ENCODE measurements at places on chromosomes 11 and 22.

- DNase-seq, result no peak
Measured at GRCh38 chr22:29302681-29303465, 3.6 kb upstream of the GAS2L1 start.

DNA sequence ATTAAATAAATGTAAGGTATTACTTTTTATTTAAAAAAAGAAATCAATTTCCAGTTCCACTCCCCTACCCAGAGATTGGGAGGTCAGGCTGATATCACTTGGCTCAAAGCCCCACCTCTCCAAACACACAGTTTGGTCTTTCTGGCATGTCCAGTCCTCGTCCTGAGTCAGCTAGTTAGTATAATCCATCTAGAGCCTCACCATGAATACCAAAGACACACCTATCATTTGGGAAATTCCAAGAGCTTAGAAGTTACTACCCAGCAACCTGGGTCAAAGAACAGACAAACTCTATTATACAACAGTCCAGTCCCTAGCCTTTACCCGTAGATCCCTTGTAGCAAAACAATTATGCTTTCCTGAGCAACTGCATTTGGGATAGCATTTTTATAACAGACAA is 9.4 kb downstream of the TREH start:
- DNase-seq, result no peak

DNA sequence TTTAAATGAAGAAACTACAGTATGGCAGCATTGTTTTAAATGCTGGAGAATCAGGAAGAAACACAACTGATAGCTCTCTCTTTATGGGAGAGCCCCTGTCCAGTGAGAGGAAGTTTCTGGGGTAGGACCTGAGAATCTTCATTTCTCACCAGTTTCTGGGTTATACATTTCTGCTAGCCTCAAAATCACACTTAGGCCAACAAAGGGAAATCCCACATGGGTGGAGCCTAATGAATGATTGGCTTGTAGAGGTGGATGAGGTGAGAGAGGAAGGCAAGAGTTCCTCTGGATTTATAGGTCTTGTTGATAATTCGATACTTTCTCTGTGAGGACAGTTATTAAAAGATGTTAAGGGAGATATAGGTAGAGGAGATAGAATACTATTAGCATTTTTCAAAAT is 1397.3 kb upstream of the TENM4 start:
- DNase-seq, result no peak

DNA sequence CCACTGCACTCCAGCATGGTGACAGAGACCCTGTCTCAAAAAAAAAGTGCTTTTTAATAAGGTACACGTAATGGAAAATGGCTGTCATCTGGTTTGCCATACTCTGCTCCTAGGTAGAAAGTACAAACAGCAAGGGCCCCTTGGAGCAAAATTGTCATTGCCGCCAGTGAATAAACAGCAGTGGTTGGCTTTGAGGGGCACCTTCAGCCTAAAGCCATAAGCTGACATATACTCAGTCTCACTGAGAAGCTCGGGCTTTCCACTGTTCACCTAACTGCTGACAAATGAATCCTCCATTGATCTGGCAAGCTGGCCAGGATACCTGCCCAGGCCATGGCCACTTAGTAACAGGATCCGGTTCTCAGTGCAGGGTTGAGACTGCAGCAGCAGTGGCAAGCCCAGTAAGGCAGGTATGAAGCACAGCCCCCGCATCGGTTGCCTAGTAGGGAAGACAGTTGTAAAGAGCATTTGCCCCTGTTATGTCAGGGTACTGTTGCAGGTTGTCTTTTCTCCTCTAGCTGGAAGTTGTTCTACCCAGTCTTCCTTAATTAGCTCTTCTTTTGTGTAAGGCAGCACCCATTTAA is 38.8 kb downstream of the MARK2 start:
- no peak for DNase-seq

GRCh38 chr11:45247433-45247832 is 38.7 kb downstream of the SYT13 start:
- DNase-seq, result no peak

DNA sequence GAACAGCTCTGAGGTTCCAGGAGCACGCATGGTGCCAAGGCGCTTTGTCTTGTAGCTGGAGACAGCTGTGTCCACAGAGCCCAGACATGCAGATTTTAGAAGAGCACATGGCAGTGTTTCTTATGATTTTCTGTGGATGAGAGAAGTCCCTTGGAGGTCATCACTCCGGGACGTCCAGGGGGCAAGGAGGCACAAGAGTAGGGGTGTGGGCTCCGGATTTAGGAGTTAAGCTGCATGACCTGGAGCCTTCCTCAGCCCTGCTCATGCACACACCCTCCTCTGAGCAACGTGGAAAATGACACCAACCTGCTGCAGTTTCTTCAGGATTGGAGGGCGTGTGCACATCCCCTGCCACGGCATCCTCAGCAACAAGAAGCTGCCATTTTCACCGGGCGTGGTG is 1286.7 kb downstream of the TBC1D22A start:
- no peak for DNase-seq

DNA sequence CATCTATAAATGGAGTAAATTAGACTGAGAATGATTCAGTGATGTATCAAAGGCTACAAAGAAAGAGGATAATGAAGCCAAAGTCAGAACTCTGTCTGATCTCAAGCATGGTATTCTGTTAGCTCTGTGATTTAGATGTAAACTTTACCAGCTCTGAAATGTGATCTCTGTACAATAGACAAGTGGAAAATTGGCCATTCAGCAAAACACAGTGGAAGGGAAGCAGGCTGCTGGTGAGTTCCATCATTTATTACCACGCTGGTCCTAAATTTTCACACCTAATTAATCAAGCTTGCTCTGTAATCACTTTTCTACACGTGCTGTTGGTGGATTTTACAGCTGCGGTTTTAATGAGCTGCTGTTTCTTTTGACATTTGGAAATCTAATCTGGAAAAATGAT is 145.1 kb upstream of the OPCML start:
- DNase-seq, result no peak

GRCh38 chr11:74345420-74345819 is 34.0 kb upstream of the P4HA3 start:
- DNase-seq, result no peak

DNA sequence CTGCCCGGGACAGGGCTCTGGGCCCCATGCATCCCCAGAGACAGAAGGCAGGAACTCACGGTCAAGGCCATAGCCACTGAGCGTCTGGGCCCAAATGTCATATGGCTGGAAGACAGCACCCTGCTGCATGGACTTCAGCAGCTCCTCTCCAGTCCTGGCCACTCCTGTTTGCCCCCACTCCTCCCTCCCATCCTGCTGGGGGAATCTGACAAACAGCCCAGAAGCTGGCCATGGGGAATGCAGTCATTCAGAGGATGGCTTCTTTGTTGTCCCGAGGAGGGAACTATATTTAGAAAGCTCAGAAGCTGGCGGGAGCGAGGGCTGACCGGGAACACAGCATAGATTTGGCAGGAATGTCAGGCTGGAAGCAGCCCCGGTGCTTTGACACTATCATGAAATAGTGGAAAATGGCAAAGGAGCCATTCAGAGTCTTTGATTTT is 35.0 kb downstream of the DKK3 start:
- no peak for DNase-seq

DNA sequence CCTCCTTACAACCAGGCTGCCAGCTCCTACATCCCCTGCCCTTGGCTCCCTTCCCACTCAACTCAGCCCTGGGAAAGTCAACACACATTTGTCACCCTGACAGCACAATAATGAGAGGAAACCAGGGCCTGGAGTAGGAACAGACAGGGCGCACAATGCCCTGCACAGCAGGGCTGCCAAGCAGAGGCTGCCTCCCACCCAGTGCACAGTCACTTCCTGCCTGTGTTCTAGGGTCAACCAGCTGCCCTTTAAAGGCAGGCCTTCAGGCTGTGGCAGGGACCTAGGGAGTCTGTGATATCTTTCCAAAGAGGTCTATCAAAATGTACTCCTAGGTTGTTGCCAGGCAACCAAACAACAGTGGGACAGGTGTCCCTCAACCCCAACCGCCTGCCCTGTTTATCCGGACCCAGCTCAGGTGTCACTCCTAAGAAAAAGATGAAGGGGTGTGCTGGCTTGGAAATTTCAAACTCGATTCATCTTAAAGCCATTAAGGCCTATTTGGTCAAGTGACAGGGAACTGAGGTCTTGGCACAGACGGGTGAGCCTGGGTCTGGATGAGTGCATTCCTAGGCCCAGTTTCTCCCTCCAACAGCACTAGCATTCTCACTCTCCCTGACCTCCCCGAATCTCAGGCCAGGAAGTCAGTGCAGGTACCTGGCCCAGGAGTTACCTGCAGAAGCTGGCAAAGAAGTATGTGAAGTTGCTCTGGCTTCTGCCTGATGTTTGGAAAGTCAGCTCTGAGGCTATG is 110.3 kb upstream of the PITPNB start:
- no peak for DNase-seq

GRCh38 chr11:33362051-33362910 is 105.1 kb downstream of the HIPK3 start:
- DNase-seq, result no peak

DNA sequence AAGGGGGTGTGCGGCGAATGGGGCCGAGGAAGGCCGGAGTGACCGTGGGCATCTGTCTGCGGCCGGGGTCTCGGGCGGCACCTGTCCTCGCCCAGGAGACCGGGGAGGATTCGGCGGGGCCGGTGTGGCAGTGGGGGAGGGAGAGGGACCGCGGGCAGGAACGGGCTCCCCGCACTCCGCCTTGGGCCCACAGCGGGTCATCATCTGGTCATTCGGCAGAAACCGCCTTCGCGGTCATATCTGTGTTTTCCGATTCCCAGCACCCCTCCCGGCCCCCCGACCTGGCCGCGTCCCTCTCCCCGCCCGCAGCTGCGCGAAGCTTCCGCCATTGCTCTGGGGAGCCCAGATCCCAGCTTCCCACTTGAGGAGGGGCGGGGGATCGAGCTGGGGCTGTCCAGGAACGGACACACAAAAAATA is 824 bp upstream of the CBX6 start:
- DNase-seq, result no peak

GRCh38 chr22:35375031-35375430 is 5.9 kb upstream of the HMOX1 start:
- DNase-seq, result no peak

DNA sequence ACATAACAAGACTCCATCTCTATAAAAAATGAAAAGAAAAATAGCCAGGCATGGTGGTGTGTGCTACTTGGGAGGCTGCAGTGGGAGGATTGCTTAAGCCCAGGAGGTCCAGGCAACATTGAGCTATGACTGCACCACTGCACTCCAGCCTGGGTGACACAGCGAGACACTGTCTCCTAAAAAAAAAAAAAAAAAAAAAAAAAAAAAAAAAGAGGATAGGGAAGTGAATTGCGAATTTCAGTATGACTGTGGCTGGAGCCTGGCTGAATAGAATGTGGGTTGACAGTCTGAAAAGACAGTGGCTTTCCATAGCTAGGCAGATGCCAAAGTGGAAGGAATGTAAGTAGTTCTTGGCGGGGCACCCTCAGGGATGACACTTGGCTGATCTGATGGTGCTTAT is 6.4 kb upstream of the LDHAL6A start:
- DNase-seq, result no peak

DNA sequence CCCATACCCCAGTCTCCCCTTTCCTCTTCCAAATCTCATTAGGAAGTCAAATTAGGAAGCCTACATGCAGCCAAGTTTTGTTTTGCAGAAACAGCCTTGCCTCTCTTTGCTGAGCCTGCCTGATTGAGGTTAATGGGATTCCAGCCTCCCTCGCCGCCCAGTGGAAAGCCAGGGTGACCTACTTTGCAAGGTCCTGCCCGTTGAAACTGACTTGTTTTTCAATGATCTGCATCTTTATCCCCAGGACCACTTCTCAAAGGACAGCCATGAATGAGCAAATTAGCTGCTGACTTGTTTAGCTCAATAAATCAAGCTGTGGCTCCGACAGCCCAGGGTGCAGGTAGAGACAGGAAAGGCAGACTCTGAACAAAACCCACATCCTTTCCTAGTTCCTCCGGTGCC is 110.4 kb downstream of the RRAS2 start:
- DNase-seq, result no peak

GRCh38 chr11:110110854-110111253 is 17.7 kb downstream of the ZC3H12C start:
- no peak for DNase-seq

DNA sequence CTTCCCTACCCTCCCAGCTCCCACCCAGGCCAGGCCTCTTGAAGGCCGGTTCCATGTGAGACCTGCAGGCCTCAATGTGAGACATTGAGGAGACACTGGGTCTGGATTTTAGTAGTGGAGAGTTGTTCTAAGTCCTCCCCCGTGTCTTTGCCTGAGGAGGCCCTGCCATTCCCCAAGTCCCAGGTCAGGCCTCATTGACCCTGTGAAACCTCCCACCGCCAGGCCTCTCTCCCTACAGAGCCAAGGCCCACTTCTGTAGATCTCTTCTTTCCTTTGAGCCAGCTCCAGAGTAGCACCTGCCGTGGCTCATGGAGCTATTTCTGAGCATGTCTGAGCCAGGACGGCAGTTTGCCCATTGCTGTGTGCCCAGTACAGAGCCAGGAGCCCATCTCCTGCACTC is 1419.6 kb downstream of the TBC1D22A start:
- DNase-seq, result no peak

GRCh38 chr22:38294193-38294592 is 21.4 kb upstream of the TMEM184B start:
- DNase-seq, result no peak

DNA sequence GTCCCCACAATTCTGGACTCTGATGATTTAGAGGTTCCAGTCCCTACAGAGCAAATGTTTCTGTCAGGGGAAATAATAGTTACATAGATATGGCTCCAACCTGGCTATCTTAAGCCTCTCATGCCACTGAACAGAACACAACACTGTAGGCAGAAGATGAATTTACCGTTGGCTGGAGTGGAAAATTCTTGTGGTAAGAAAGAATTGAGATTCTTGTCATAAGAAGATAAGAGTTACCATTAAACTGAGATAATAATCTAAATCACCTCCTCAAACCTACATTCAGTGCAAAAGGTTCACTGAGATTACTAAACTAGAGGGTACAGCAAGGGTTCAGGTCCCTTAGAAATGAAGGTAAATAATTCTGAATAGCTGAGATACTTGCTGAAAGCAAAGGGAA is 10.1 kb upstream of the NAALAD2 start:
- no peak for DNase-seq

GRCh38 chr22:21946262-21946925 is 6.3 kb downstream of the PPM1F start:
- DNase-seq, result no peak

GRCh38 chr22:24160546-24160945 is 20.7 kb upstream of the SUSD2 start:
- DNase-seq, result no peak

GRCh38 chr11:112437096-112437495 is 176.4 kb upstream of the PLET1 start:
- DNase-seq, result no peak

DNA sequence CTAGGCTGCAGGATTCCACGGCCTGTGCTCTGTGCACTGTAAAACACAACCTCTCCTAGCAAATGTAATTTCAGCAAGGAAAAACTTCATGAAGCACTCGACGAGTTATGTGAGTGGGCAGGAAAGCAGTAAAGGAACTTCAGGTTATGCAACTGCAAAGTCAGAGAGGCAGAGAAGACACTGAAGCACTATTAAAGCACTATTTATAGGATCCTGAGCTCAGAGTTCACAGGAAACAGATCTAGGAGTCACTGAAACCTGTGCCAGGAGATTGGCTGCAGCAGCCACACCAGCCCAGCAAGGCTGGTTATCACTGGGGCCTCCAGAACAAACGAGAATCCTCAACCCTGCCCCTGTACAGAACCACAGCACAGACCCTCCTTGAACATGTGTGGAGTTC is 2.5 kb downstream of the SMIM35 start:
- no peak for DNase-seq

- DNase-seq, result no peak
Measured at GRCh38 chr11:42239188-42239587, 779.7 kb upstream of the LRRC4C start.
